ENCODE measurements at places on chromosomes 6 and 20. TPM values are rescaled to one million over a fixed set of nuclear protein-coding genes. Genes with fewer than 3 reads are reported as not detected.
A peak's percentile ranks its signal among the peaks of the same experiment; 100 is the strongest.

The HLA-DMA gene
- 15.8 TPM for total RNA-seq

DNA sequence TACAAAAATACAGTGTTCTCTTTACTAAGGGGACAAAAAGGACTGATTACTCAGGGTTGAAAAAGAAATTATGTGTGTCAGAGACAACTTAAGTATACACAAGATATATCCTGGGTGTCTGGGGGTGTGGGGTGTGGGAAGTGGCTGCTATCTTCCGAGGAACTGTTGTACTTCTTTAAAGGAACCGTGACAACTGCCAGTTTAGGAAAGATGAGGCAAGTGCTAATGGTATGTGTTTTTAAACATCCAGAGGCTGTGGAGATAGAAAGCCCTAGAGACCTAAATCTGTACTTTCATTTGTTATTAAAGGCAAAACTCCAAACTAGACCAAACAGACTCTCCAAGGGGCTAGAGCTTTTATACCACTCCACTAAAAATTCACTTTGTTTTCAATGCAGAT, 95.6 kb downstream of the SNAP25 start:
- H3K36me3 ChIP-seq = no peaks in the 10 kb centered on the region
- H3K27ac ChIP-seq = no peak overlapping the region
- peaks cover 17% of the 10 kb centered on the region for H3K27me3 ChIP-seq
- no peak for DNase-seq
- peaks cover 14% of the 10 kb centered on the region for H3K4me1 ChIP-seq

The OR12D3 gene
- not detected for total RNA-seq

DNA sequence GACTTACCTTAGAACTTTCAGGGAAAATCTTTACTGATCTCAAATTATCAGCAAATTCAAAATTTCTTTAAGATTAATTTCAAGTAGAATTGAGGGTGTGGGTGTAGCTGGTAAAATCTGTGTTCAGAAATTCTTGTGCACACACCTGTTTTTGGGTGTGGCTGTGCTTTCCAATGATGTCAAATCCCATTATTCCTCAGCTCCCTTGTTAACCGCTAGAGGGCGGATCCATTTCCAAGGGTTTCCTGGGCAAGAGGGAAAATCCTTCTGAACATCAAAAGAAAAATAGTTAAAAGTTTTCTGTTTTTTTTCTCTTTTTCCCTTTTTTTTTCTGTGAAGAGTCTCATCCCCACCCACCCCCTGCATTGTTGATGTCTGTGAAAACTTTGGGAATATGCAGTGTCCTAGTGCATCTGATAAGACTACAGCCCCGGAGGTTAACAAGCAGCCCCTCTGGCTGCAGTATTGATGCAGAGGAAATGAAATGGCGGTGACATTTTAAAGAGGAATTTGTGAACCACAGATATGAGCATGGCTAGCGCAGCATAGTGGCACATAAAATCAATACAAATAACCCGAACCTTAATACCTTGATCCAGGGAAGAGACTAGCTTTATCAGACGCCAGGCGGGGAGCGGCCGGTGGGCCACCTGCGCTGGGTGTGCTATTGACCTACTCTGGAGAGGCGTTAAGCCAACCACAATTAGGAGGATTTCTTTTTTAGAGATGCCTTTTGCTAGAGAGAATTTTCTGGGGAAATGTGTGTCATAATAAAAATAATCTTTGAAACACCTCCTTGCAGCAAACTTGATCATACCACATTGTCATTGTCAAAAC, 130.9 kb downstream of the FOXA2 start:
- no peaks in the 10 kb centered on the region for H3K4me1 ChIP-seq
- DNase-seq = no peak
- peaks cover 94% of the 10 kb centered on the region for H3K27me3 ChIP-seq
- H3K36me3 ChIP-seq = no peaks in the 10 kb centered on the region
- no peak overlapping the region for H3K4me3 ChIP-seq
- H3K27ac ChIP-seq = no peak overlapping the region

DNA sequence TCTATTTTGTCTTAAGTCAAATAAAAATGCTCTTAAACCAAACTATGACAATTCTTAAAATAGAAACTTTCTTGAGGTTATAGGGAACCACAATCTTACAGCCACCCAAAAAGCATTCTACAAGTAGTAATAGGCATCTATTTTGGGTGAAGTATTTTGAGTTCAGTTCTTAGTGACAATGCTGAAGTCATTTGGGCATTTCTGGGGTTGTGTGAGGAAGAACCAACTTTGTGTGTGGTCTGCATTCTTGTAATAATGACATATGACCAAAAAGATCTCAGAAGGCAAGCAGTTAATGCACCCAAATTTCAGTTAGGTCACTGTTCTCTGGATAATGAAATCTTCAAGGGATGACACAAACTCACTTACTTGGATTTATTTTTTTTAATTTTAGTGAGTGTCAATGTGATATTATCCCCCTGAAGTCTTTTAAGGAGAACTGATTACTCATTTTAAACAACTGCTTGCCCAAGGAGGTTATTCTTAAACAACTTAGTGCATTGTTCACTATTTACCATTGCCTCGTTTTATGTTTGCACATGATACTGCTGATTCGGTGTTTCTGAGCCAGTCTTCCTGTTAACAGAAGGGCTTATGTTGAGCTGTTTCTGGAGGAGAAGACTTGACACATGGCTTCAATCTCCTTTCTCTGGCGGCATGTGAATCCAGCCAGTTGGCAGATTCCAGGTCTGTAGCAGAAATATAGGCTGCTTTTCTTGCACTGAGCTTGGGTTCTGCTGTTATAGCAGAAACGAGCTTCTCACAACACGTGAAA, 618.9 kb downstream of the BCKDHB start:
- H3K4me3 ChIP-seq = no peak overlapping the region
- no peaks in the 10 kb centered on the region for H3K4me1 ChIP-seq
- H3K27me3 ChIP-seq = no peaks in the 10 kb centered on the region
- no peak overlapping the region for H3K27ac ChIP-seq

DNA sequence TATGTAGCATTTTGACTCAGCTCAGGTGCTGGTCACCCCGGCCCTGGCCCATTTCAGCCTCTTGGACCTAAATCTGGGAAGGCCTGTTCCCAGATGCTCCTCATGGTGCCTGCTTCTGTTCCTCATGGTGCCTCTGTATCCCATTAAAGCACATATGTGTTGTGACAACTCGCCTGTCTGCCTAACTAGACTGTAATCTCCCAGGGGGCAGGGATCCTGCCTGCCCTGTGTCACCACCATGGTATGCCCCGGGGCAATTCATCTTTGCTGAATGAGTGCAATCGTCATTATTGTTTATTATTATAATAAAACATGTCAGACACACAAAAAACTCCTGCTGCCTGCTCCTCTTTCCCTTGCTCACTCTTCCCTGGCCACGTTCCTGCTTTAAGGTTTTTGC, 62.0 kb downstream of the ZFP64 start:
- no peaks in the 10 kb centered on the region for H3K27me3 ChIP-seq
- H3K4me3 ChIP-seq = no peak overlapping the region
- DNase-seq = no peak

The AIG1 gene
- total RNA-seq = 76.5 TPM

- DNase-seq = no peak
- no peak overlapping the region for H3K27ac ChIP-seq
- no peaks in the 10 kb centered on the region for H3K4me1 ChIP-seq
Measured at GRCh38 chr6:44593539-44593944, 206.0 kb downstream of the CDC5L start.

DNA sequence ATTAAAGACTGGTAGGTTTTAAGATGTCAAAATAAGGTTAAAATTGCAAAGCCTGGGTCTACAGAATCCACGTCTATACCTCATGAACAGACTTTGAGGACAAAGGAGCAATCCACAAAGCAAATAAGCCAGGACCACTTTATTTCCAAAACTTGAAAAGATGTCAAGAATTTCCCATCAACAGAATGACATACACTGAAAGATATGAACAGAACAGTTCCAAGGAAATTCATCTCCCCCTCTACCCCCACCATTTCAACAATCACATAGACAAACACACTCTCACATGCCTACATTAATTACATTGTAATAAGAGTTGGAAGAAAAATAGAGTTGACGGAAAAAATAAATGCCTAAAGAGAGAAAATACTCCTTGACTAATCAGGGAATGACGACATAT, 45.2 kb upstream of the NHSL1 start:
- H3K36me3 ChIP-seq = no peaks in the 10 kb centered on the region
- H3K27me3 ChIP-seq = no peaks in the 10 kb centered on the region
- no peak for DNase-seq
- peak overlapping the region; percentile 83 for H3K27ac ChIP-seq

- H3K36me3 ChIP-seq = peaks cover 9% of the 10 kb centered on the region
- no peaks in the 10 kb centered on the region for H3K27me3 ChIP-seq
- H3K4me3 ChIP-seq = no peak overlapping the region
- H3K4me1 ChIP-seq = no peaks in the 10 kb centered on the region
Measured at GRCh38 chr6:108203189-108204112, 37.6 kb downstream of the NR2E1 start.

GRCh38 chr6:10403385-10404106, 11.3 kb downstream of the TFAP2A start:
- no peak overlapping the region for H3K27ac ChIP-seq
- peak overlapping the region; percentile 68 for H3K4me3 ChIP-seq
- H3K36me3 ChIP-seq = no peaks in the 10 kb centered on the region
- H3K27me3 ChIP-seq = peaks cover 100% of the 10 kb centered on the region
- DNase-seq = no peak
- H3K4me1 ChIP-seq = peaks cover 13% of the 10 kb centered on the region

The OLIG3 gene
- total RNA-seq = not detected

- H3K27ac ChIP-seq = no peak overlapping the region
- H3K4me1 ChIP-seq = peaks cover 30% of the 10 kb centered on the region
- H3K27me3 ChIP-seq = no peaks in the 10 kb centered on the region
- no peaks in the 10 kb centered on the region for H3K36me3 ChIP-seq
Measured at GRCh38 chr6:138800377-138801150, 4.7 kb downstream of the ECT2L start.

The CYP39A1 gene
- 5.4 TPM for total RNA-seq

DNA sequence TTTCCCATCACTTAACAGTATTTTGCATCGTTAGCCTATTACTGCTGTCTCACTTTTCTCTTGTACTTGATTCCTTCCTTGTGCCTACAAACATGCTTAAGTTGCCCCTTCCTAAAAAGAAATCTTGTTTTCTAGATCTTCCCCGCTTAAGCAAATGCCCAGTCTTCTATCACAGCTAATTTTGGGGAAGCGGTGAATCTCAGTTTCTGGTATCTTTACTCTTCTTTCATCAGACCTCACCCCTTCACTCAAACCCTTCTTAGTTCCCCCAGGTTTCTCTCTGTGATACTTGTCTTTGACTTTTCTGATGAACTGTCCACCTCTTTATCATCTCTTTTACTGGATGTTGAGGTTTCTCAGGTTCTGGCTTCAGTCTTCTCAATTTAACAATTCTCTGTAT, 14.2 kb downstream of the VAPB start:
- no peaks in the 10 kb centered on the region for H3K36me3 ChIP-seq
- H3K4me3 ChIP-seq = no peak overlapping the region
- no peak for DNase-seq
- H3K4me1 ChIP-seq = peaks cover 94% of the 10 kb centered on the region

The SOBP gene
- 22.9 TPM for total RNA-seq

The SLC22A7 gene
- not detected for total RNA-seq

DNA sequence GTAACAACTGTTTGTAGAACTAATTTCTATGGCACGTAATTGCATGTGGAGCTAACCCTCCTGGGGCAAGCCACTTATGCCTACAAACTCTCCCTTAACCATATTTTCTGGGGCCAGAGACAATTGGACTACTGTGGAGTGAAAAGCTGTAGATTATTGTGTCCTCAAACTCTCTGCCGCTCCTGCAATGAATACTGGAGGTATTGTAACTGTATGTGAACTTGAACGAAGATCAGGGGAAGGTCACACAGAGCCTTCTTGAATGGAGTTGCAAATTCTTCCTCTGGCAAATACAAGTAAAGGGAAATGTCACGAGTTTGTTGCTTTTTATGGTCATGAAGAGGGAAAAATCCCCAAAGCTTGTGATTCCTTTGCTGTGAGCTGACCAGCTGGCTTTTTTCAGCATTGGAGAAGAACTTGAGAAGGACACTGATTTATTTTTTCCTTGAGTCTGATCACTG, 18.2 kb downstream of the AKAP12 start:
- no peak overlapping the region for H3K4me3 ChIP-seq
- H3K27me3 ChIP-seq = no peaks in the 10 kb centered on the region
- no peaks in the 10 kb centered on the region for H3K36me3 ChIP-seq
- no peak for DNase-seq
- H3K4me1 ChIP-seq = peaks cover 22% of the 10 kb centered on the region

DNA sequence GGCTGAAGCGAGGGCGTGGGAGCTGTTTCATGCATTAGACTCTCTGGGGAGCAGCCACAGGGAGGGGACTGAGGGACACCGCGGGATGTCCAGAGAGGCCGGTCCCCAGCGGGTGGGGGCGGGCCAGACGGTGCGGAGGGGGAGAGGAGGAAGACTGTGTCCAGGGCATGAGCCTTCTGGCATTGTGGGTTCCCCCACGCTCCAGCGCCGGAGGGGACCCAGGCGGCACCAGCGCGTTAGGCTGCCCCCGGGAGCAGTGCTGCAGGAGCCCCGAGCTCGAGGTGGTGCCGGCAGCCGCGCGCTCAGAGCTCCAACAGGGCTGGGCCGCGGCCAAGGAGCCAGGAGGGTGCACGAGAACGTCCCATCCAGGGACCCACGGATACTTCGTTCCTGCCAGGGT, 14.4 kb downstream of the SLC22A3 start:
- no peaks in the 10 kb centered on the region for H3K4me1 ChIP-seq
- H3K4me3 ChIP-seq = no peak overlapping the region
- H3K27ac ChIP-seq = no peak overlapping the region
- peaks cover 34% of the 10 kb centered on the region for H3K27me3 ChIP-seq
- no peaks in the 10 kb centered on the region for H3K36me3 ChIP-seq
- DNase-seq = no peak

The TRIM15 gene
- total RNA-seq = not detected

The SMLR1 gene
- not detected for total RNA-seq

The ESR1 gene
- 1.6 TPM for total RNA-seq

The TRDN gene
- 453 TPM for total RNA-seq

- no peaks in the 10 kb centered on the region for H3K36me3 ChIP-seq
- H3K27ac ChIP-seq = no peak overlapping the region
- no peak overlapping the region for H3K4me3 ChIP-seq
- peaks cover 17% of the 10 kb centered on the region for H3K4me1 ChIP-seq
Measured at GRCh38 chr6:150138638-150139037, 4.2 kb upstream of the PPP1R14C start.

DNA sequence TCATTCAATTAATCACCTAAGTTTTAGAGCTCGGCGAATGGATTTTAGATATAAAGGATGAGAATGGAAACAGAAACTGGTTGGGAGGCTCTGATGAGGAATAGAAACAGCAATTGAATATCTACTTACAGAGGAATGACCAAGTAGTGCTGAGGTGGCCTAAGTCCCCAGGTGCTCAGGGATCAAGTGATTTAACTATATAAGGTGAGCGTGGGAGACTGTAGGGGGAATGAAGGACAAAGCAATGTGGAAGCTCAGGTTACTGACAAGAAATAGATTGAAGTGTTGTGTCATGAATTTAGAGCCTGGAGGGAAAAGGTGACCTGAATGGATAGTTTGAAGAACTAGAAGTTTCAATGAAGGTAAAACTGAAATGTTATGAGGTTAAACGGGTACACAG, 495.4 kb upstream of the SOX4 start:
- no peak overlapping the region for H3K27ac ChIP-seq
- H3K4me3 ChIP-seq = no peak overlapping the region
- H3K36me3 ChIP-seq = no peaks in the 10 kb centered on the region
- peaks cover 15% of the 10 kb centered on the region for H3K4me1 ChIP-seq
- H3K27me3 ChIP-seq = no peaks in the 10 kb centered on the region
- no peak for DNase-seq

- H3K36me3 ChIP-seq = no peaks in the 10 kb centered on the region
- no peak overlapping the region for H3K4me3 ChIP-seq
- H3K27ac ChIP-seq = no peak overlapping the region
Measured at GRCh38 chr20:4488407-4489339, 233.0 kb upstream of the PRND start.

All from left ventricle myocardium inferior (tissue), 1 donor.